ENCODE measurements at places on chromosomes 13 and 19.

DNA sequence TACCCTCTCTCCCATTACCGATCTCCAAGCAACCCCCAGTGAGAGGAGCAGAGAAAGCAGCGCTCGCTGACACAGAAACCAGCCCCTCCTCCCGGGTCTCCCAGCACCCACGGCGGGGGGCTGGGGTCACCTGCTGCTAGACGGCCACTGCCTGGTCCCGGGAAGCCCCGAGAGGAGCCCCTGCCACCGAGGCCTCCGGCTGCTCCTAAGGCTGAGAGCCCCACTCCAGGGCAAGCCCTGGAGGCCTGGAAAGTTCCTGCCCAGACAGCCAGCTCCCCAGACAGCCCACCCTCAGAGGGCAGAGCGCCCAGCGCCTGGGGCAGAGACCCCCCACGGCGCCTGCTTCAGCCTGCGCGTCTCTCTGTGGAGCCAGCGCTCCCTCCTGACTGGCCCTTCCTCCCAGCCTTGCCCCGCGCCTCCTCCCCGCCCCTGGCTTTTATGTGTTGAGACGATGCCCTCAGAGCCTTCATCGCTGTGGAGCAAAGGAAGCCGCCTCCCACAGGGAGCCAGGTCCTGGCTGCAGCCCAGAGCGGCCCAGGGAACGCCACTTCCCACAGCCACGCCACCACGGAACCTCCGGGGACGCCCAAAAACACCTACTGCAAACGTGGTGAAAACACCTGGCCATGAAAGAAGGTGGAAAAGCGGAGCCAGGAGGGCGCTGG lies 51.1 kb downstream of the MLLT1 start:
- no peak for DNase-seq

GRCh38 chr13:22176968-22177520 lies 506.2 kb downstream of the FGF9 start:
- DNase-seq: no peak

DNA sequence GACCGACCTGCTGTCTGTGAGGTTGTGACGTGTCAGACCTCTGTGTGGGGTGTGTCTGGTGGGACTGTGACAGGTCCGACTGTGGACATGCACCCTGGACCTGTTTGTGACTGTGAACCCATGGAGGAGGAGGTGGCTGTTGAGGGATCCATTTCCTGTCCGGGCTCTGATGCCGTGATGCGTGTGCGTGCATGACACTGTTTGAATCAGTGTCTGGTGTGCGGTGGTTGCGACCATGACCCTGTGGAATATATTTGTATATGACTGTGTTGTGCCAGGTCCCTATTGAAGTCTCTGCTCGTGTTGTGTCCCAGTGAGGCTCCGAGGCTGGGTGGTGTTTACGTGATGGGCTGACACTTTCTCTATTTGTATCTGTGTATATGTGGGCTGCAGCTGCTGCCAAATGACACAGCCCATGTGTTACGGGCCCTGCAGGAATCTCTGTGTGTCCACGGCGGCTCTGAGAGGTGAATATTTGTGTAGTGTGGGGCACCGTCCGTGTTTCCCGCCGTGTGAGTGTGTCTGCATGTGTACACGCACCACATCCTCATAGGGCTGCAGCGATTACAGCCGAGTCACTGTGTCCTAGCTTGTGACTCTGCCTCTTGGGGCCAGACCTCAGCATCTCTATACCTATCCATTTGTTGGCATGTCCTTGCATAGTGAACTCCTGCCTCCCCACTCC lies 18.3 kb downstream of the CCDC97 start:
- no peak for DNase-seq

DNA sequence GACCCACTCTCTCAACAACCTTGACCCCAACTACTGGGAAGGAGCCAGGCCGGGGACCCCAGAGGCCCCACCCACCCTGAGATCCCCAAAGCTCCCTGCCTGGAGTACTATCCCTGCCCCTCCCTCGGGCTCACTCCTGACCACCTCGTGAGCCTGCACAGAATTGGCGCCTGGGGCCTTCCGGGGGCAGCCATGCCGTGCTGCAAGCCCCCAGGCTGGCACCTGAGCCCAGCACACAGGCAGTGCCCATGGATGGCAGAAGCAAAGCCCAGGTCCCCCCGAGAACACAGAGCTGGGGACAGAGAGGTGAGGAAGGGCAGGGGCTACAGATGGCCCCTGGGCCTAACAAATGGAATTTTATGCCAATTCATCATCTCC lies 13.9 kb downstream of the LSM4 start:
- no peak for DNase-seq

DNA sequence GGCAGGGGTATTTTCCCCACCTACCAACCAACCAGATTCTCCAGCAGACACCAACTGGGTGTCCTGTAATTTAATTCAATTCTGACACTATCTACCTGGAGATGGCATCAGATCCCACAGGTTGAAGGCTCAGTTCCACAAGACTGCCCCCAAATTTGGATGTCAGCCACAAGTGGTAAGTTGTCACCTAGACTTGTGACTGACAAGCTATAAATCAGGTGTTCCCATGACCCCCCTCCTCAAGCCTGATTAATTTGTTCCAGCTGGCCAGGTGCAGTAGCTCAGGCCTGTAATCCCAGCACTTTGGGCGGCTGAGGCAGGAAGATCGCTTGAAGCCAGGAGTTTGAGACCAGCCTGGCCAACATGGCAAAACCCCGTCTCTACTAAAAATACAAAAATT lies 10.6 kb upstream of the HAUS5 start:
- no peak for DNase-seq

GRCh38 chr19:35868172-35868822 lies at the start of gene APLP1:
TSS of gene APLP1 (plus strand) at chr19:35868574. CDS start at chr19:35868637, 63 bp downstream.
- DNase-seq: no peak

- no peak for DNase-seq
Observed at GRCh38 chr13:30105381-30105780, 202.0 kb downstream of the KATNAL1 start.

GRCh38 chr19:36152352-36153091 lies at the start of gene COX7A1:
TSS of gene COX7A1 (minus strand) at chr19:36152447. CDS start at chr19:36152407, 40 bp downstream.
- no peak for DNase-seq
